ENCODE measurements at places on chromosomes 5 and 9. TPM values are rescaled to one million over a fixed set of nuclear protein-coding genes. Genes with fewer than 3 reads are reported as not detected.

TTC23L gene
- total RNA-seq: 0.59 TPM

LRRC19 gene
- not detected for total RNA-seq

LIX1 gene
- total RNA-seq: 0.48 TPM

AJM1 gene
- total RNA-seq: 4.5 TPM

KIF3A gene
- 21.9 TPM for total RNA-seq

PCSK1 gene
- total RNA-seq: not detected

PTGR1 gene
- 17.1 TPM for total RNA-seq

TMEM245 gene
- total RNA-seq: 40.0 TPM

FAM163B gene
- not detected for total RNA-seq

LHX6 gene
- not detected for total RNA-seq

FSTL4 gene
- total RNA-seq: not detected

IL13 gene
- not detected for total RNA-seq

TBC1D9B gene
- total RNA-seq: 135 TPM

RMRP gene
- total RNA-seq: 14,337 TPM

PRRT1B gene
- not detected for total RNA-seq

SCGB3A2 gene
- total RNA-seq: not detected

DNA sequence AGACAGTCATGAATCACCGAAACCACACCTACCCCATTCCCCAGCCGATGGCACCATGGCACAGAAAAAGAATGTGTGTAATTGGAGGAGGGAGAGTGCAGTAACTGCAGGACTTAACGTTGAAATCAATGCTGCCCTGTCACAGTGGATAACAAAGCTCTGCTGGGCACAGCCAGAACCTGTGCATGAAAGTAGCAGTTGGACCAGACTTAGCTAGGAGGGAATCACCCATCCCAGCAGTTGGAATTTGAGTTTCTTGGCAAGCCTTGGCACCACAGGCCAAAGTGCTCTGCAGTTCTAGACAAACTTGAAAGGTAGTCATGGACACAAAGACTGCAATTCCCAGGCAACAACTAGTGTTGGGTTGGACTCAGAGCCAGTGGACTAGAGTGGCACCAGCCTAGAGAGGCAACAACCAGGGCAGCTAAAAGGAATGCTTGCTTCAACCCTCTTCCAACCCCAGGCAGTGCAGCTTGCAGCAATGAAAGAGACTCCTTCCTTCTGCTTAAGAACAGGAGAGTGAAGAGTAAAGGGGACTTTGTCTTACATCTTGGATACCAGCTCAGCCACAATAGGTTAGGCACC, 19.1 kb downstream of the TMEM232 start:
- no peak for DNase-seq

DNA sequence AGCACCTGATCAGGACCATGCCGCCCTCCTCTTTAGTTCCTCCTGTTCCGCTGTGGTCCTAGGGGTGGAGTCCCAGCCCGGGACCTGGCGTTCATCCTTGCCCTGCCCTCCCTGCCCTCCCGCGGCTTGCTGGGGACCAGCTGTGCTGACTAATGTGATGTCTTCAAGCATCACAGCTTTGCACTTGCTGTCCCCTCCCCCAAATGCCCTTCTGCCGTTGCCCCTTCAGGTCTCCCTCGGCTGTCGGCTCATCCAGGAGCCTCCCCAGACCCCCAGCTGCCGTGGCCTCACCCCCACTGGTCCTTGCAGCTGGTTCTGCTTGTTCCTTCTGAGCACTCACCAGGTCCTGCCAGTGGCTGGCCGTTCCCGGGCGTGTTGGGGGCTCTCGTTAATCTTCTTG, 19.9 kb downstream of the RXRA start:
- DNase-seq: no peak

- DNase-seq: no peak
Measured at GRCh38 chr9:94101162-94101853, 17.0 kb downstream of the PTPDC1 start.

DNA sequence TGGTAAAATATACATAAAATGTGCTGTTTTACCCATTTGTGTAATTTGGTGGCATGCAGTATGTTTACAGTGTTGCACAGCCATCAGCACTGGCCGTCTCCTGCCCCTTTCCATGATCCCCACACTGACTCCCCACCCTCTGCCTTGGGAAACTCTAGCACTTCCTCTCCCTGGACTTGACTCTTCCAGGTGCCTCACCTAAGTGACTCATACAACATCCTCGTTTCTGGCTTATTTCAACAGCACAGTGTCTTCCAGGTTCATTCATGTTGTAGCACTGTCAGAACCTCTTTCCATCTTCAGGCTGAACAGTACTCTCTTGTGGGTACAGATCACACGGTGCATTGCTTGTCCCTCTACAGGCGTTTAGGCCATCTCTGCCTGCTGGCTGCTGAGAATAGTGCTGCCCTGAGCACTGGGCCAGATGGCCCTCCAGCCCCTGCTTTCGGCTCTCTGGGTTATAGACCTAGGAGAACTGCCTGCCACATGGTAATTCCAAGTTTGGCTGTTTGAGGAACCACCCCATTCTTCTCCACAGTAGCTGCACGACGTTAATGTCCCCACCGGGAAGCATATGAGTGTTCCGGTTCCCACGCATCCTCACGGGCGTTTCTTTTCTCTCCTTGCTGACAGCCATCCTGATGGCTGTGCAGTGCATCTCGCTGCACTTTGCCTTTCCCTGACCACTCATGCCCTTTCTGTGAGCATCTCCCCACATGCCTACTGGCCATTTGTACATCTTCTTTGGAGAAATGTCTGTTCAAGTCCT, 211.8 kb downstream of the FANCC start:
- DNase-seq: no peak

GRCh38 chr9:94875300-94876020, 149.0 kb downstream of the AOPEP start:
- no peak for DNase-seq

DNA sequence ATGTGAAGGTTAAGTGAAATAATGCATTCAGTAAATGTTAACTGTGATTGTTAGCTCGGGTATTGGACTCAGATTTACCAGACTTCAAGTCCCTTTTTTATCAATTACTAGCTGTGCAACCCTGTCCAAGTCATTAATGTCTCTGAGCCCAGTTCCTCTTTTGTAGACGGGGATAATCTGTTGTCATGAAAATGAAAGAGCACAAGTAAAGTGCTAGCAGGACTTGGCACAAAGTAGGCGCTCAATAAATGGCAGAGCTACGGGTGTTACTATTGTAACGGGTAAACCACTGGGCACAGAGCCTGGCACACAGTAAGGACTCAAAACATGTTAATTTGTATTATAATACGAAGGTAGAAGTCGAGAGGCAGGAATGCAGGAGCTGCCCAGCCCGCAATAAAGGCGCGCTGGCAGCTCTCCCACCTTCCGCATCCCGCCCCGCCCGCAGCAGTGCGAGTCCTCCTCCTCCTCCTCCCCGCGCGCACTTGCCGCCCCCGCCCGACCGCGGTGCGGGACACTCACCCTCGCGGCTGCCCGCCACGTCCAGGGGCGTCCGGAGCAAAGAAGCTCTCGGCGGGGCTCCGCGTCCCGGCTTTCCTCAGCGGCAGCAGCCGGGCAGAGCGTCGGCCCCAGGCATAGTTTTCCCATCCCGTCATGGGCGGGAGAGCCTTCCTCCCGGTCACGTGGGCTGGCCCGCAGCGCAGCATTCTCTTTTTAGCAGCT, at the start of gene C1QTNF2:
Gene C1QTNF2 (minus strand): TSS at position 637 of the 723 bp plus-strand sequence. CDS start 15,615 bp downstream, outside the sequence.
- DNase-seq: no peak

- DNase-seq: no peak
Measured at GRCh38 chr9:76161106-76161505, 233.1 kb downstream of the RFK start.

- DNase-seq: no peak
Measured at GRCh38 chr9:70561111-70561510, 146.7 kb upstream of the KLF9 start.

GRCh38 chr5:53970475-53970874, 339.9 kb downstream of the ARL15 start:
- DNase-seq: no peak

DNA sequence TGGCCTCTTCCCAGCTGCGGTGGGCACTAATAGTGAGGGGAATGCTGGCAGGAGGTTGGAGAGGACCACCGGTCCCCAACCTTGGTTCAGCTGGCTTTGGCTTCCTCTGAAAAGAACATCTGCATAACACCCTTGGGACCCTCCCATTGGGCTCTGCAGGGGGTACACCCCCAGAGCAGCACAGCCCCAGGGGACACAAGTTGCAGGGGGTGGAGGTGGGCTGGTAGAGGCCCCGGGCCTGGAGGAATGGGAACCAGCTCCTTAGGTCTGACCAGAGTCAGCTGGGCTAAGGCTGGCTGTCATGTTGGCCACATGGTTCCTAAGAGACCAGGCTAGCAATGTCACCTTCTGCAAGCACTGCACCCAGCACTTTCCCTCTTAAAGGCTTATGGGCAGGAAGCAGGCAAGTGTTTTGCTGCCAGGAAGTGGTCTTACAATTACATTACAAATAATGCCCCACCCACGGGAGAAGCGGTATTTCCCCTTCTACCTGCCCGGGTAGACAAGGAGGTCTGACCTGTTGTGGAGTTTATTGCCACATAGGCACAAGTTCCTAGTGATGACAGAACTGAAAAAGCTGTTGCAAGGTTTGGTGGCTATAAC, 18.1 kb downstream of the GCNT4 start:
- no peak for DNase-seq

DNA sequence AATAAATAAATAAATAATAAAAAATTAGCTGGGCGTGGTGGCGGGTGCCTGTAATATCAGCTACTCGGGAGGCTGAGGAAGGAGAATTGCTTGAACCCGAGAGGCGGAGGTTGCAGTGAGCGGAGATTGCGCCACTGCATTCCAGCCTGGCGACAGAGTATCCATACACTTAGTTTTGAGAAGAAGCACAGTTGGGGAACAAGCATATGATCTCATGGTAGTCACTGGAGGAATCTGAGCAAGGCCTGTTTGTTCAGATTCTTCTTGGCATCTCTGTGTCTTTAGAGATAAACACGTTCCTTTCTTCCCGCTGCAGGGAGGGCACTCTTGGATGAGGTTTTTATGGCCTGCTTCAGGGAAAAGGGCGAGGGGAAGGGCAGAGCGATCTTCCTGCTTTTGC, 15.6 kb upstream of the DENND1A start:
- DNase-seq: no peak

DNA sequence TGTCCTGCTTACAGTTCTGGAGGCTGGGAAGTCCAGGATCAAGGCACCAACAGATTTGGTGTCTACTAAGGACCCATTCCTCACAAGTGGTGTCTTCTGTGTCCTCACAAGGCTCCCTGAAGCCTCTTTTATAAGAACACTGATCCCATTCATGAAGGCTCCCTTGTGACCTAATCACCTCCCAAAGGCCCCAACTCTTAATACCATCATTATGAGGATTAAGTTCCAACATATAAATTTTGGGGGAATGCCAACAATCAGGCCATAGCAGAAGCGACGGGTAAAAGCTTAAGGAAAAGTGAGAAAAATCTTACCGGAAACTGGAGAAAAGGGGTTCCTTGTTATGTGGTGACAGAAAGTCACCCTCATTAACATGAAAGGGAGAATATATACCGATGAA, 11.2 kb downstream of the CTNNAL1 start:
- no peak for DNase-seq

DNA sequence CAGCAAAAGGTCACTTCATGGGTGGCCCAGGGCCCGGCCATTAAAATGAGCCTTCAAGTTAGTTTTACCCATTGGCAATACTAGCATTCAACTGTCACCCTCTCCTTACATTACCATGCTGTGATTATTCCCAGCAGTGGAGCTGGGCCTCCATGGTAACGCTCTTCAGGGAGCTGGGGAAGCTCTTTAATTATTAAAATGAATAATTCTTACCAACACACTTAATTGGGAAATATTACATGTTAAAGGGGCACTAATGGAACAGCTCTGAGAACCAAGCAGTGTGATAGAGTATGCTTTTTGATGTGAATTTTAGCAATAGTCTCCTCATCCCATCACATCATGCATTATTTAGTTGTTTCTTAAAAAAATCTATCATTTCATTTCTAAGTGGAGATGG, 187.2 kb downstream of the CEMIP2 start:
- no peak for DNase-seq

- DNase-seq: no peak
Measured at GRCh38 chr5:91245871-91246270, 137.2 kb downstream of the ARRDC3 start.

GRCh38 chr9:105328872-105329718, 84.6 kb downstream of the SLC44A1 start:
- no peak for DNase-seq

DNA sequence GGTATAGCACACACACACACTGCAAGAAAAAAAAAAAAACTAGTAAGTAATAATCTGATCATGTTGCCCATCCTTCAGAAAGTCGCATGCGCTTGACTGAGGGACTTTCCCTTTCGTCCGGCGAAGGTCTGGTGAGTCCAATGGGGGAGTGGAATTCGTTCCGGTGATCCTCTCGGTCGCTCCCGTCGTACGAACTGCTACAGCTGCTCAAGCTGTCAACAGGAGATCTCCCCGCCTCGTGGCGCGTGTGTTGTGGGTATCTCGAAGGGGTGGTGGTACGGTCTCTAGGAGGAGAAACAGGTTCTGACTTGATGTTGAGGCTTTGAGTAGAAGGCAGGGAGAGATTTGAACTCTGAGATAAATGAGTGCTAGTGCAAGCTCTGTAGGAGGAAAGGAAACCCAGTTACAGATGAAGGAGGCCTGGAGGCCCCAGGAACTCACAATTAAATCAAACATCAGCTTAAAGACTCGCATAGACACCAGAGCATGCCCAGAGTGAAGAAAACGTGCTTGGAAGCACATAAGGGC, 160.4 kb downstream of the MEF2C start:
- DNase-seq: no peak

DNA sequence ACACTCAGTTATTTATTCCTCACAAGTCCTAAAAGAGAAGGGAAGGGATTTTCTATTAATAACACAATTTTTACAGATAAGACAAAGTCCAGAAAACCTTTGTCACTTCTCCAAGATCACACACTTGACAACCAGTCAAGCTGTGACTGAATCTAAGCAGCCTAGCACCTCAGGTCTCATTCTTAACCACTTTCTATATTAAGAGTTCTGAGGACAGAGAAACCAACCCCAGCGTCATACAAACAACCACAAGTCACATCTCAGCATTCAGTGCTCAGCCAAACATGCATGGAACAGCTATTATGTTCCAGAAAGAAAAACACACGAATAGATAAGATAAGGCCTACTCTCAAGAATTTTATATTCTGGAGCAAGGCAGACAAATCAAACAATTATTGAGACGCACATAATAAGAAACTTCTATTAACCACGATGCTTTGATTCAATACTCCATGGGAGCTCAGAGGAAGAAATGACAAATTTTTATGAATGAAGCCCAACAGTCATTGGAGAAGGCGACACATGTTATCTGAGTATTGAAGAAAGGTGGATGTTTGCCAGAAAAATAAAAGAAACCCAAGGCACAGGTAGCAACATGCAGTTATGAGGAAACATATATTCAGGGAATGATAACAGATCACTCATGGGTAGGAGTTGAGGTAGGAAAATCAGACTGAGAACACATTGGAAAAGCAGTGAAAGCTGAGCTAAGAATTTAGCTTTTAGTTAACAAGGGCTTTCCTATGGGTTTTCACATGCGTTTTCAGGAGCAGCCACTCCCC, 113.1 kb downstream of the HTR4 start:
- no peak for DNase-seq

- DNase-seq: no peak
Measured at GRCh38 chr5:149422366-149423048, 43.4 kb upstream of the IL17B start.

Data from osteocyte (in vitro differentiated cells).